Stimulated activated effector memory CD8-positive, alpha-beta T cell treated with anti-CD3 and anti-CD28 coated beads, Interleukin-12 subunit alpha, Interleukin-12 subunit beta, amount 100 ng/mL, for 72 hours (primary cell): ENCODE measurements at places on chromosomes 7 and 10.

GRCh38 chr10:110916554-110917346 is 2.2 kb downstream of the BBIP1 start:
- DNase-seq = no peak

GRCh38 chr7:159253657-159254056 is 109.0 kb upstream of the VIPR2 start:
- DNase-seq = no peak

DNA sequence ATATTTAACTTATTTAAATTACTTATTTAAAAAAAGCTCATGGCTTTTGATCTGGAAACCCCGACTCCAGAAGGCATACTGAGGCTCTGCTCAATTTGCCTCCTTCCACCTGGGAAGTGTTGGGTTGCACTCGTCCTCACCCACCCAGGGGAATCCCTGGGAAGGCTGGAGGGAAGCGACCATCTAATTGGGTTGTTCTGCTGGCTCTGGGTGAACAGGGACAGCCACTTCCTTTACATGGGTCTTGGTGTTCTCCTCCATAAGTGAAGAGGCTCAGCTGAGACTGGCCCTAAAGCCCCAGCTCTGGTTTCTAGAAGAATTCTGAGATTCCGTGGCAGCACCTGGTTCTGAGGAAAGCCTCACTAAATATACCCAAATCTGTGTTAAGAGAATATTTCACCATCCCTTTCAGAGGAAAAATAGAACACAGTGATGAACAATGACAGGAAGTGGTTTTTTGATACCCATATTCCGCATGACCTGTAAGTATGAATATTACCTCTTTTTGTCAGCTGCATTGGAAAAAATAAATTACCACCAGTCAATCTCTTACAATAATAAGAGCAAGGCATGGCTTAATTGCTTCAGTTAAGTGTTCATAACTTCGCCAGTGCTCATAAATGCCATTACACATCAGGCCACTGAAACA is 131.1 kb upstream of the SHH start:
- no peak for DNase-seq

DNA sequence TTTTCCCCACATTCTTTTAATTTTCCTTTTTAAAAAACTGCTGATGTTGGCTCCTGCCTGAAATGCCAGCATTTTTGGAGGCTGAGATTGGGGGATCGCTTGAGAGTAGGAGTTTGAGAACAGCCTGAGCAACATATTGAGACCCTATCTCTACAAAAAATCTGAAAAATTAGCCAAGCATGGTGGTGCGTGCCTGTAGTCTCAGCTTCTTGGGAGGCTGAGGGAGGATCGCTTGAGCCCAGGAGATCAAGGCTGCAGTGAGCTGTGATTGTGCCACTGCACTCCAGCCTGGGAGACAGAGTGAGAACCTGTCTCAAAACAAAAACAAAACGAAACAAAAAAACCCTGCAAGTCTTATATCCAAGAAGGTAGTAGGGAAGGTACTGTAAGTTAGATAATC is 51.7 kb downstream of the ZMYND11 start:
- DNase-seq = no peak

DNA sequence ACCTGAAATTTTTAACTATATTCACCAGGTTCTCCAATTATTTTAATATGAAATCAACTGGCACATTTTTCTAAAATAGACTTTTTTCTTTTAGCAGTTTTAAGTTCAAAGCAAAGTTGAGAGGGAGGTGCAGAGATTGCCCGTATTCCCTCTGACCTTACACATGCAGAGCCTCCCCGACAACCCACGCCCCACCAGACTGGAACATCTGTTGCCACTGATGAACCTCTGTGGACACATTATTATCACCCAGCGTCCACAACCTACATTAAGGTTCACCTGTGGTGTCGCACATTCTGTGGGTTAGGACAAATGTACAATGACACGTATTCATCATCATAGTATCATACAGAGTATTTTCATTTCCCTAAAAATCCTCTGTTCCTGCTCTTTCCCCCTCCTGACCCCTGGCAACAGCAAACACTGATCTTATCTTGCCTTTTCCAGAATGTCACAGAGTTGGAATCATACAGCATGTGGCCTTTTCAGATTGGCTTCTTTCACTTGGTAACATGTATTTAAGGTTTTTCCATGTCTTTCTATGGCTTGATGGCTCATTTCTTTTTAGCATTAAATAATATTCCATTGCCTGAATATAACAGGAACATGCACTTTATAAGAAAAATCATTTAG is 37.1 kb downstream of the COBL start:
- DNase-seq = no peak

GRCh38 chr10:35420827-35421552 is 84.7 kb downstream of the CCNY start:
- no peak for DNase-seq

DNA sequence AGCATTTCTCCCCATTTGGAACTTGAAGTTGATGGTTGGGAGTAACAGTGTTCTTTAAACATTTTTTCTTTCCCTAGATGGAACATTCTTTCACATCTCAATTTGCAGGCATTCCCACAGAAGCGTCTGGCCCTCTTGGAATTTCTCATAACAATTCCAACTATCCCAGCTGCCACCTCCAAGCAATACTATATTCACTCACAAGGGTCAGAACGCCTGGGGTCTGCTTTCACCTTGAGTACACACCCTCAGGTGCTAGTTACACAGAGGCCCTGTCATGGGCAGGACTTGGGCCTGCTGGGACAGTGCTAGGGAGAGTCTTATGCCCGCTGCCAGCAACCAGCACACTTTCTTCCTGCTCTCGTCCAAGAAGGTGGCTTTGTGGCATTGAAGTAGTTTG is 136.5 kb downstream of the JCAD start:
- no peak for DNase-seq

DNA sequence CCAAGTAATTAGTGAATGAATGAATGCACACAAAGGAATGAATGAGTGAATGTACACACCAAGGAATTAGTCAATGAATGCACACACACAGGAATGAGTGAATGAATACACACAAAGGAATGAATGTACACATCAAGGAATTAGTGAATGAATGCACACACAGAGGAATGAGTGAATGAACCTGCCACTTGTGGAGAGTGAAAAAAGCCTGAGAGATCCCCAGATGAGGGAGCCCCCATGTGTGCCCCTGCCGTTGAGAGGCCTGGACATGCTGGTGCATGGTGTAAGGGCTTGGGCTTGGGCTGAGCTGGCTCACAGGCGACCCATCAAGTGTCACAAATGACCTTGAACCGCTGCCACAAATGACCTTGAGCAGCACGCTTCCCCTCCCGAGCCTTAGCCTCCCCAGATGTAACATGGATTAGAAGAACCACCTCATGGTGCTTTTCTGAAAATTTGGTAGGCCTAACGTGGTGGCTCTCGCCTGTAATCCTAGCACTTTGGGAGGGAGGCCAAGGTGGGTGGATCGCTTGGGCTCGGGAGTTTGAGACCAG is 46.2 kb downstream of the GTF2IRD1 start:
- DNase-seq = no peak
